NCI-H510A (cell line): ENCODE measurements at places on chromosomes 2 and 18.

- DNase-seq = no peak
These were observed 295 bp upstream of the MTX2 start for GRCh38 chr2:176268976-176269318.

DNA sequence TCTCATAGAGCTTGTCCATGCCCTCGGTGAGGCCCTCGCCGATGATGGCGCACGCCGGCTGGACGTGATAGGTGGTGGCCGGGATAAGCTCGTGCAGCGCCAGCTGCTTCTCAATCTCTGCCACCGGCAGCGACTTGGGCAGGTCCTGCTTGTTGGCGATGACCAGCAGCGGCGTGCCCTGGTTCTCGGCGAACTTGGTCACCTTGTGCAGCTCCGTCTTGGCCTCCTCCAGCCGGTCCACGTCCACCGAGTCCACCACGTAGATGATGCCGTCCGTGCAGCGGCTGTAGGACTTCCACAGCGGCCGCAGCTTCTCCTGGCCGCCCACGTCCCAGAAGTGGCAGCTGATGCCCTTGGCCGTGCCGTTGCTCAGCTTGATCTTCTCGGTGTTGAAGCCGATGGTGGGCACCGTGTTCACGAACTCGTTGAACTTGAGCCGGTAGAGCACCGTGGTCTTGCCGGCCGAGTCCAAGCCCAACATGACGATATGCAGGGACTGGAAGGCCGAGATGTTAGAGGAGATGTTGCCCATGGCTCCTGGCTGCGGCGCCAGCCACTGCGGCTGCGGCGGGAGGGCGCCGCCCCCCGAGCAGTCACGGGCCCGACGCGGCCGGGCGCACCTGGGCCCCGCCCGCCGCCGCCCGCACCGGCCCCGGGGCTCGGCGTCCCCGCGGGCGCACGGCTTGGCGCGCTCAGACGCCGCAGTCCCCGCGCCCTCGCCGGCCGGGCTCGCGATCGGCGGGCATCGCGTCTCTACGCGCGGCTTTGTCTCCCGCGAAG is 636 bp downstream of the ARL4C start:
- peak; percentile 55 for DNase-seq

GRCh38 chr2:68250652-68251186 is 1.6 kb downstream of the PPP3R1 start:
- no peak for DNase-seq

DNA sequence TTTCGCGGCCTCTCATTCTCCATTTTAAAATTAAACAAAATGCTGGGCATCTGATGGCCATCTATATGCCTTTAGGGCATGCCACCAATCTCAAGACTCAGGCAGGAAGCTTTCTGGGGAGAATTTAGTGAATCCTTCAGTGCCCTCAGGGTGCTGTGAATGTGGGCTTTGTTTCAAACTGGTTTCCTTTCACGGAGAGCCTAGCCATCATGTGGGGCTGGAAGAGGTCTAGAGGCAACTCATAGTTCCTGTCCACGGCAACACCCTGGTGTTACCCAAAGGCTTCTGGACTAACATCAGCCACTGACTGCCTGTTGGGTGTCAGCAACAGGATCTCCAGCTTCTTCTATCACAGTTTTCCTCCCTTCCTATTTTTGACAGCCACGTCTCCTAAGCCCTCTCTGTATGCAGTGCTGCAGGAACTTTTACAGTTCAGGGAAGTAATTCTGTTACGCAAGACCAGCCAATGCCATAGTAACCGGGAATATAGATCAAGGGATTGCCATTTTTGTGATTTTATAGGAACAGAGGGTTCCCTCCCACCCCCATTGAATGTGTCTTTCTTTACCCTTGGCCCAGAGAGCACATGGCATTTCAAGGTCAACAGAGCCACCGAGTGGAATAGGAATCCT is 7.9 kb upstream of the WDR33 start:
- no peak for DNase-seq

DNA sequence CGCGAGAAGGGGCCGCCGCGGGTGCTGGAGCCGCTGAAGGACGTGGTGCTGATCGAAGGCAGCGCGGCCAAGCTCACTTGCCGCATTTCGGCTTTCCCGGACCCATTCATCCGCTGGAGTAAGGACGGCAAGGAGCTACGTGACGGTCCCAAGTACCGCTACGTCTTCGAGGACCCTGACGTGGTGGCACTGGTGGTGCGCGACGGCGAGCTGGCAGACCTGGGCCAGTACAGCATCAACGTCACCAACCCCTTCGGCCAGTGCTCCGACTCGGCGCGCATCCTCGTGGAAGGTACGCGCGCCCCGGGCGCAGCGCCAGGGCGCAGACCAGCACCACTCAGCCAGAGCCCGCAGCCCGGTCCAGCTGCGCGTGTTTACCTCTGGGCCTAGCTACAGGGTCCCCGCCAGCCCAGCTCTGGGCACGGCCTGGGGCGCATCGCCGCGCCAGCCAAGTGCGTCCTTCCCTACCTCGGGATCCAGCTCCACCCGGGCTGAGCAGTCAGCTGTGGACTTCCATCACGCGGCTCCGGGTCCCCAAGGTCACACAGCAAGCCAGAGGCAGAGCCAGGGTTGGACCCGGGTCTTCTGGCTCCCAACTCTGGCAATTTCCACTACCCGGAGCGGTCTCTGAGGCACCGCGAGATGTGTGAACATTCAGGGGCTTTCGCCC is 1.7 kb upstream of the GMPPA start:
- no peak for DNase-seq

DNA sequence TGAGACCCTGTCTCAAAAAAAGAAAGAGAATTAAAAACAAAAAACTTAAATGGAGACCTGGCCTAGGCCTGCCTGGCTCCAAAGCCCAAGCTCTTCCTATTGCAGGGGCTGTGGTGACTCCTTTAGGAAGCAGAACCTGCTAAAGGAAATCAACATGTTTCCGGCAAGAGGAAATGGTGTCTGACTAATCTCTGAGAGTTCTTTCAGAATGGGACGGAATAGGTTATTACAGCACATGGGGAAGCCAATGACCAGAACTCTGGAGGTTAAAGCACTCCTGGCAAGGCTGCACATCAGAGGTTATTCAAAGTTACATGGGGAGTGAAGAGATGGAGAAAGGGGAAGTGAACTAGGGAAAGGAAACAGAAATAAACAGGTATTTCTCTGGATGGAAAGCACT is 21.4 kb downstream of the KIF3C start:
- DNase-seq = no peak

- no peak for DNase-seq
These were observed 2.1 kb downstream of the TFCP2L1 start for GRCh38 chr2:121282800-121283385.

DNA sequence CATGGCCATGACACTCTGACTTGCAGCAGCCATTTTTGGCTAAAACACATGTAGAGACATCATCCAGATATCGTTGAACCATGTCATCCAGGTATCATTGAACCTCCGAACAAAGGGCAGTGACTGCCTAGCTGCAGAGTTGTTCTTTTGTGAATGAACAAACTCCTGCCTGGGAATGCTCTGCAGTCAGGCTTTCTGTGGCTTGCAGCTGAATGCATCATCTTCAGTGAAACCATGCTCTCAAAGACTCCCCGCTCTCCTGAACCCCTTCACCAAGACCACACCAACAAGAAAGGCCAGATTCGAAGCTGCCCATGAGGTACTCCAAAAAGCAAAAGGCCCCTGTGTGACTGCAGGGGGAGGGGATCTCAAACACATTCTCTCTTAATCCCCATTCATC is 118.8 kb downstream of the ACTR3 start:
- DNase-seq = no peak

DNA sequence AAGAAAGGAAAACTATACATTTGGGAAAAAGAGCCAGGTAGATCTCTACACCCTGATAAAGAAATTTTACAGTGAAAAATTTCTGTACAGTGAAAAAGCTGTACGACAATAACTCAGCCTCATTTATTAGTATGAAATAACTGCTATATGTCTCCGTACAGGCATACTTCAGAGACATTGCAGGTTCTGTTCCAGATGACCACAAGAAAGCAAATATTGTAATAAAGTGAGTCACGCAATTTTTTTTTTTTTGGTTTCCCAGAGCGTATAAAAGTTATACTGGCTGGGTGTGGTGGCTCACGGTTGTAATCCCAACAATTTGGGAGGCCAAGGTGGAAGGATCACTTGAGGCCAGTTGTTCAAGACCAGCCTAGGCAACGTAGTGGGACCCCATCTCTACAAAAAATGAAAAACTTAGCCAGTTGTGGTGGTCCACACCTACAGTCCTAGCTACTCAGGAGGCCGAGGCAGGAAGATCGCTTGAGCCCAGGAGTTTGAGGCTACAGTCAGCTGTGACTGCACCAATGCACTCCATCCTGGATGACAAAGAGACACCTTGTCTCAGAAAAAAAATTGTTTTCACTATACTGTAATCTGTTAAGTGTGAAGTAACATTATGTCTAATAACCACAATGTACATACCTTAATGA is 28.2 kb upstream of the AMMECR1L start:
- DNase-seq = no peak

DNA sequence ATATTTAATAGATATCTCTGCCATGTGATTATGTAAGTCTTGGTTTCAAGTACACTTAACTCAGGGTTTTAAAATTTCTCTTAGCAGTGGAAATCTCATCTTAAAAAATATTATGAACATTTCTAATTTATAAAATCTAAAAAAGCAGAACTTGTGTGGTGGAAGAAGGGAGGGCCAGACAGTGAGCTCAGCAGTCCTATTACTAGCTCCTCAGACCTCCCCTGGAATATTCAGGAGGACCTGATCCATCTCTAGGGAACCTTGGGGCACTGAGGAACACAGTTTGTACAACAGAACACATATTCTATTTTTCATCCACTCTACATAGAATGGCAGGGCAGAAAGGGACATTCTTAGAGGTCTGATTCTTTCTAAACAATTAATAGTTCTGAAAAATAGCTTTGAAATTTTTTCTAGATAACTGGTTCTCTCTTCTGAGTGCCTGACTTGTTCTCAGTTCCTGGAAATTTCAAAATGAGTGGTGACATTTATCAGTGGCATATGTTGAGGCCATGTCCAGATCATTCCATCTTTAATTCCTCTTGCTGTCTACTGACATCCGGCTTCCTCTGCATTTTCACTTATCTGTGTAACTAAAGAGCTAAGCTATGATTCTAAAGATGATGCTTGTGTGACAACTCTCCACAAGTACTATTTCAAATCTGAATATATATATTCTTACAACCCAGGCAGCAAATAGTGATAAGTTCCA is 8.2 kb upstream of the MAP4K4 start:
- no peak for DNase-seq

DNA sequence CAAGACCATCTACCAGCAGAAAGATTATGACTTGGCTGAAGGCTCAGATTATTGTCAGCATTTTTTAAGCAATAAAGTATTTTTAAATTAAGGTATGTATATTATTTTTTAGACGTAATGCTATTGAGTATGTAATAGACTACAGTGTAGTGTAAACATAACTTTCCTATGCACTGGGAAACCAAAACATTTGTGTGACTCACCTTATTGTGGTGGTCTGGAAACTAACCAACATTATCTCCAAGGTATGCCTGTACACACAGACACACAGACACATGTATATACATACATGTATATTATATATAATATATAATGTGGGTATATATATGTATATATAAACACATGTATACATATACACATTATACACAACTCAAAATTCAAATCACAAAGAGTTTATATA is 9.1 kb upstream of the TMEFF2 start:
- no peak for DNase-seq

DNA sequence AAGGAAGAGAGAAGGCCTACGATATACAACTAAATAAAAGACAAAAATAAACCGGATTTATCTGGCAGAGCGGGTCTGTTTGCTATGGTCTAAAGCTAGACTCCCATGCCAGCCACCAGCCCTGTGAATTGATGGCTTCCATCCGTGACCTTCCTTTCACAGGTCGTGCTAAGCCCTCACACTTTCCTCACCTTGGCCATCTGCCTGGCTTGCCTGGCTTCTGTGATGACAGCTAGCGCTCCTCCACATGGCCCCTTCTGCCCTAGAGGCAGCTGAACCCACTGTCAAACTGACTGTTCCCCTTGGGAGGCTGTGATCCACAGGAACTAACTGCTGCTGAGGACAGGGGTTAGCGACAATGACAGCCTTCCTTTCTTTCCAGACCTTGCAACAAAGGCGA is 32.5 kb downstream of the GAREM1 start:
- no peak for DNase-seq

- peak; percentile 28 for DNase-seq
These were observed 45.9 kb downstream of the ST6GAL2 start for GRCh38 chr2:106839849-106840595.

- no peak for DNase-seq
These were observed 223.7 kb downstream of the ANKRD30B start for GRCh38 chr18:14971461-14972185.

DNA sequence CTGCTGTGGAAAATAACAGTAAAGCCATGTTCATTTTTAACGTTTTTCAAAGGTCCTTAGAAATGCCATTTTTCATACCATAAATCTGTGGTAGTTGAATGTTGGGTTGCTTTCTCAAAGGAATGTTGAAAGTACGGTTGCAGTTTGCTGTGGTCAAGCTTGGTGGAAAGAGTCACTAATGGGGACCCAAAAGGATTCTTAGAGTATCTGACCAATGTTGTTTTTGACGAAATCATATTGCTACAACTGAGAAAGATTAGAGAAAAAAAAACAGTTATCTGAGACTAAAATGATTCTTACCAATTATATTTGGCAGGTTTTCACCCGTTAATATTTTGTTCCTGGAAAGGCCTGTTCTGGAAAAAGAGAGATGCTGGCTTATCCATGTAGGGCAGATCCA is 439.5 kb upstream of the ETAA1 start:
- no peak for DNase-seq

GRCh38 chr2:162230761-162231160 is 12.5 kb downstream of the FAP start:
- DNase-seq = no peak

- DNase-seq = no peak
These were observed 18.3 kb upstream of the CDC42EP3 start for GRCh38 chr2:37689751-37690150.

- peak; percentile 1 for DNase-seq
These were observed 35.0 kb upstream of the LRP1B start for GRCh38 chr2:142165790-142166189.

DNA sequence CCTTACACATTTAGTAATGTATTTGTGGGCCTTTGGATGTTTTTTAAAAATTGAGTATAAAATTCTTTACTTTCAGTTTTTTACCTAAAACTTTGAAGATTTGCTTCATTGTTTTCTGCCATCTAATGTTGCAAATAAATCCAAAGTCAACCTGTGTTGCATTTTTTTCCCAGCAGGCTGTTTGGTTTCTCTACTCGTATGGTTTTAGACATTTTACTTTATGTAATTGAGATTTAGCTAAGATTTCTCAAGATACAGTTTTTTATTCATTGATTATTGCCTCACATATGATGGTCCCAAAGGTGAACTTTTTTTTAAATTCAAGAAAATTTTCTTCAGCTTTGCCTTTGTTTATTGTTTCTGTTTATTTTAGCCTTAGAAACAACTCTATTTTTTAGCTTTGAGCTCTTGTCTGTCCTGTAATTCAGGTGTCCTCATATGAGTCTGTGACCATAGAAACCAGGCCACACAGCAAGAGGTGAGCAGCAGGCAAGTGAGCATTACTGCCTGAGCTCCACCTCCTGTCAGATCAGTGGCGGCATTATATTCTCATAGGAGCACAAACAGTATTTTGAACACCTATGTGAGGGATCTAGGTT is 53.4 kb upstream of the TBR1 start:
- no peak for DNase-seq
